ENCODE measurements at places on chromosomes 7 and 10.
A peak's percentile ranks its signal among the peaks of the same experiment; 100 is the strongest.

GRCh38 chr10:101612086-101612485, 24.0 kb downstream of the DPCD start:
- no peak for DNase-seq

- DNase-seq: no peak
These were observed 100.0 kb downstream of the INPP5A start for GRCh38 chr10:132637477-132638129.

DNA sequence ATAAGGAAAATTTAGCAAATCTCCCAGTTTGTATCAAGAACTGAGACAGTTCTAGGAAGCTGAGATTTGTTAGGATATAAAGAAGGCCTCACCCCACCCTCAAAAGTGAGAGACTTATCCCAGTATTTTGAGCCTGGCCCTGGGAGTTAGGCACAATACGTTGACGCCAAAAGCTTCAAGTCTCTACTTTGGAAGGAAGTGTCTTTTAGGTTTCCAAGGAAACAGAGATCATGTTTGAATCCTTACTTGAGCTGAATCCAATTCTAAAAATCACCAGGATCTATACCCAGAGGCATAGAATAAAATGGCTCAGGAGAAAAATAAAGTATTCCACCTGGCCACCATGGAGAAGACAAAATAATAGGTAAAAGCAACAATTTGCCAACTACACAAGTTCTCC, 115.9 kb upstream of the NRG3 start:
- DNase-seq: no peak

DNA sequence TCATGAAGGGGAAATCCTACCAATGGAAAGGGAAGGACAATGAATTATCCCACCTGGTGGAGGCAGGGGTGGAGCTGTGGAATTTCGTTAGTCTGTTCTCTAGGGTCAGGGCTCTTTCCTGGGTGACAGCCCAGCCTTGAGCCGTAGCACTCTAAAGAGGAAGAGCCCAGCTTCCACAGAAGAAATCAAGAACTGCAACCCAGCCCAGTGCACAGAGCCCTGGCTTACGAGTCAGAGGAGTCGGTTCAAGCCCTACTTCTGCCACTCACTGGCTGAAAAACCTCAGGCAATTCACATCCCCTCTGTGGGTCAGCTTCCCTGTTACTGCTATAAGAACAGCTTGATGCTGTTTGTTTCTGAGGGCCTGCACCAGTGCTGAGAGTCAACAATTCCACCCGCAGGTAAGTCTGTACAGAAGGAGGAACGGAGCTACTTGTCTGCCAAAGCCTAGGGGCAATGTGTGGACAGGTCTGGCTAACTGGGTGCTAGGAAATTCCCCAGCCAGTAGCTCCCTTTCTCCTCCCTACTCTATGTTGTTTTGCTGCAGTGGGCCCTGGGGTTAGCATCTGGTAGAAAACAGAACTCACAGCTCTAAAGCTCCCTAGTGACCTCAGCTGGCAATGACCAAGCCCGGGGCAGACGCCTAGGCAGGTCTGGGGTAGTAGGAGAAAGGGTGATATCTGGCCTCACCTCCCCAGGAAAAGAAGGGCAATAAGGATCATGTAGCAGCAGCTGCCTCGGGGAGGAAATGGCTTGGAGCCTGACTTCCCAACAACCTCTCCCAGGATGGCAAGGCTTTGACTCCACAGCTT, 3.3 kb downstream of the AVPI1 start:
- DNase-seq: no peak

GRCh38 chr10:97179731-97180362, 5.9 kb downstream of the SLIT1 start:
- no peak for DNase-seq

DNA sequence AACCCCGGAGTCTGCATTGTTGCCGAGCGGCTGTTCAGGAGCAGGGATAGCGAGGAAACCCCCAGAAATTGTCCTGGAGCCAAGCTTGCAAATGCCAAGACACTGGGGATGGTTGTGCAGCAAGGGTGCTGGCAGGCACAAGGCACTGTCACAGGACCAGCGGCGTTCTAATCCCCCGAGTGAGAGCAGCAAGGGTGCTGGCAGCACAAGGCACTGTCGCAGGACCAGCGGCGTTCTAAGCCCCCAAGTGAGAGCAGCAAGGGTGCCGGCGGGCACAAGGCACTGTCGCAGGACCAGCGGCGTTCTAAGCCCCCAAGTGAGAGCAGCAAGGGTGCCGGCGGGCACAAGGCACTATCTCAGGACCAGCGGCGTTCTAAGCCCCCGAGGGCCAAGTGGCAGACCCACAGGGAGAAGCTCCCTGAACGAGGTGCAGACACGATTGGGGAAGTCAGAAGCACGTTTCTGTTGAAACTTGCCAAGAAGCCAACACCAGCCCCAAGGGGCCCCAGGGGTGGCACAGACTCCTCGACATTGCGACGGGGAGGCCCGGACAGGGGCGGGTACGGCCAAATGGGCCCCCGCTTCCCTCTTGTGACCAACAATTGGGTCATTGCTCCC, 40.4 kb upstream of the INPP5A start:
- no peak for DNase-seq

GRCh38 chr10:123398756-123399155, 244.6 kb downstream of the BUB3 start:
- DNase-seq: no peak

- no peak for DNase-seq
These were observed 10.6 kb downstream of the PPP2R2D start for GRCh38 chr10:131911451-131911850.

DNA sequence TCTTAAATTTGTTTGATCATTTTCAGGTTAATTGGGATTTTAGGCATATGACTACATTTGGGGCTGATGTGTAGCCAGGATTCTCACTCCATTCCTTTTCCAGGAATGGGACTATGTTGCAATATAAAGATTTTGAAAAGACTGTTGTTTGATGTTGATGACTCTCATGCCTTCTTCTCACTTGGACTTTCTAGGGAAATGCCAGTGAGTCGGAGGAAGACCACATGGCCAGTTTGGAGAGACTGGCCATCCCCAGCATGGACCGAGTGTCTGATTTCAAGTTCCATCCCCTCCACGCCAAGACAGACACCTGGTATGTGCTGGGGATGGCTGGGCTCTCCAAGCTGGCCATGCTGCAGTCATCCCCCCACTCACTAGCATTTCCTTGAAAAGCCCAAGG, 5.5 kb downstream of the IGFBP3 start:
- no peak for DNase-seq

- DNase-seq: no peak
These were observed 405.7 kb downstream of the INHBA start for GRCh38 chr7:41297166-41297565.

- DNase-seq: no peak
These were observed 64.6 kb downstream of the KLF6 start for GRCh38 chr10:3720228-3721019.

DNA sequence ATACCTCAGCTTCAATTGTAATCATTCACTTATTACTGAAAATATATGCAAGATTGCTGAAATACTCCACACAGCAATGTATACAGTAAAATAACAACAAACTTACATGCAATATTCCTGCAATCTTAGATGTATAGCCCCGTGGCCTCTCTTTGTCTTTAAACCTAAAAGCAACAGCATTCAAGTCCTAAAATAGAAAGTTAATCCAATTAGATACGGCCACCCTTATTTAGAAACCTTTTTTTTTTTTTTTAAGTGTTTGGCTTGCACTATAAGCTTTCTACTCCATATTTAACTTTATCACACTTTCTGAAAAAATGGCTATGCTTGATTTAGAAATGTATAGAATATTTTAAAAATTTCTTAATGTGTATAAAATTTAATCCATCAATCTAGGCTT, 67.6 kb downstream of the IDE start:
- DNase-seq: no peak

DNA sequence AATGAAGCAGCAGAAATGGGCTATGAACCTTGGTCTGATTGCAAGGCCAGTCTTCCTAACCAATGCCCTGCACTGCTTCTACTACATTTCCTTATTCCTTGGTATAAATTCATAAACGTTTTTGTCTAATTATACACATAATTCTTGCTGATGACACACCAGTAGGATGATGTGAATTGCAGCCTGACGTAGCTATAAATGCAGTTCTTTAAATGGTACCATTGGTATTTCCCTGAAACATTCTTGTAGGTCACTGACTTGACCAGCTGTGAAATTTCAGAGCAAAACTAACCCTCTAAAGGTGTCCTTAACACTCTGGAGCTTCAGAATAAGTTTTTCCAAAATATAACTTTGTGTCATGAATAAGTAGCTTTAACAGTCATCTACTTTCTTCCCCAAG, 50.8 kb downstream of the IFIT5 start:
- no peak for DNase-seq

GRCh38 chr10:78134773-78135306, 101.2 kb downstream of the RPS24 start:
- DNase-seq: no peak

GRCh38 chr10:126270111-126270510, 118.2 kb downstream of the ADAM12 start:
- no peak for DNase-seq

GRCh38 chr7:2037808-2038522, 194.8 kb downstream of the MAD1L1 start:
- DNase-seq: no peak

- DNase-seq: no peak
These were observed 31.6 kb downstream of the SH3PXD2A start for GRCh38 chr10:103823706-103824272.

GRCh38 chr7:142603870-142604448, 145.3 kb upstream of the PRSS1 start:
- peak; percentile 6 for DNase-seq

DNA sequence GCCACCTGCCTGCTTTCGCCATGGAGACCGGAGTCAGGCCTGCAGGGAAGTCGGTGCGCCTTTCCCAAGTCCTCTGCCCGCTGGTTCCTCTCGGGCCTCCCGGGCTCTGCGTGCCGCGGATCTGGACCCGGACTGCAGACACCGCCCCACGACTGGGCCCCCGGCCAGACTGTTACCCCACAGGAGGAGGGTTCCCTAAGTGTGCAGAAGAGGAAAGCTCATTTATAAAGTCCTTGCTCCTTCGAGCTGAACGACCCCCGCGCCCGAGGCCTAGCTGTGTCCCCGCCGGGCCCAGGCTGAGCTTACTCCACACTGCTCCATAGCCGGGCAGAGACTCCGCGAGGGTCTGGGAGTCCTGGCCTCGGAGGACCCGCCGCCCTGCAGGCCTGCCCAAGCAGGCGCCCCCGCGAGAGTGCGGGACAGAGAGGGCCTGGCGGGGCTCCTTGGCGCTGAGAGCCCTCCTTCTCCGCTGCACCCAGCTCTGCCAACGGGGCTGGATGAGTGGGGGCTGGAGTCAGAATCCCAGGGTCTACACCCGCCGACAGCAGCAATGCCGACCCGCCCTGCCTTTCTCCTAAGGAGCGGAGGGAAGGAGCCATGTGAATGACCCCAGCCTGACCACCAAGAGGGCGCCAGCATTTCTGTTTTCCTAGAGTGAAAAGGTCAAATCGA, 8.3 kb downstream of the EN2 start:
- no peak for DNase-seq

DNA sequence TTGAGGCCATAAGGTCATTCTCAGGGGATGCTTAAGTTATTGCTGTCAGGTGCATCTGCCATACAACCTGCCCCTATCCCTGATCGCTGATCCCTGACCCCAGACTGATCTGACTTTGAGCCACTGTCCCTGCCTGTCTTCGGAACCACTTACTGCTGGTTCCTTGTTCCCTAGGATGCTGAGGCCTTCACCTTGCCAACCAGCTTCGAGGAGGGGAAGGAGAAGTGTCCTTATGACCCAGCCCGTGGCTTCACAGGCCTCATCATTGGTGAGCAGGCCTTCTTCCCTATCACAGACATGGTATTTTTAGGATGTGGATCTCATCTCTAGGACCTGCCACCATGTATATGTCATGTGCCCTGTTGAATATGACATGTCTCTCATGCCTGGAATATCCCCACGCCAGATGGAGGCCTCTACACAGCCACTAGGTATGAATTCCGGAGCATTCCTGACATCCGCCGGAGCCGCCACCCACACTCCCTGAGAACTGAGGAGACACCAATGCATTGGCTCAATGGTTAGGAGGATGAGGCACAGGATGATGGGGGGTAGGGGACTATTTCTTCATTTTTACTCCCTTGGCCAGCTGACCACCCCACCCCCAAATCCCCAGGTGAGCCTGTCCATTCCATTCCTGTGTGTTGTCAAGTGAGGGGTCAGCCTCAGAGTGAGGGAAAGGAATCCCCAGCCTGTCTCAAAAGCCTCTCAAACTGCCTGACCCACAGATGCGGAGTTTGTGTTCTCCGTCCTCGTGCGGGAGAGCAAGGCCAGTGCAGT, 9.0 kb downstream of the MRPL43 start:
- DNase-seq: no peak

DNA sequence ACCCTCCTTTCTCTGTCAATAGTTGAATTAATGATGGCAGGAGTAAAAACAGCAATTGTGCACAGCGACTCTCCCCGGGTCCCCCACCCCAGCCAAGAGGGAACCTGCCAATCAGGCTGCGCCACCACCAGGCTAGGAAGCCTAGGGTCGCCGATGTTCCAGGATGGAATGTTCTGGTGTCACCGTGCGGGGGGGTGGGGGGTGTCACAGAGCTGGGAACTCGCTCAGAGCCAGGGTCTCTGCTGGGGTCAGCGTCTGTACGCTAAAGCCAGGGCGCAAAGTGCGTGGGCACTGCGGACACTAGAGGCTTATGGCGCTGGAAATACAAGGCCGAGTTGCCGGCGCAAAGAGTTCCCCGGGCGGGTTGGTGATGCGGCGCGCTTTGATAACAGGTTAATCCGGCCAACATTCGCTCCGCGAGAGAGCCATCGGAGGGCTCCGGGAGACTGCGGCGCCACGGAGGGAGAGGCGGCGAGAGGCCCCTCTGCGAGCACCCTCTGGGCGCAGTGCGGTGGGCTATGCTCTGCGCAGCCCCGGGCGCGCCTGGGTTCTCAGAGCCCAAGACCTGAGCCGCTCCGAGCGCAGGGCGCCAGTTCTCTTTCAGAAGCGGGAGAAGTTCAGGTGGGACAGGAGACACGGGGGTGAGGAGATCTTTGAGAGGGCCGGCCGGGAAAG, 192.3 kb downstream of the EMX2 start:
- DNase-seq: no peak

- DNase-seq: no peak
These were observed 18.8 kb downstream of the REEP3 start for GRCh38 chr10:63539994-63540393.

- DNase-seq: no peak
These were observed 75.2 kb downstream of the MYL10 start for GRCh38 chr7:101553771-101554445.

GRCh38 chr10:79144351-79145173, 75.8 kb downstream of the ZMIZ1 start:
- DNase-seq: no peak

- DNase-seq: no peak
These were observed 536.4 kb downstream of the DNAJB6 start for GRCh38 chr7:157873181-157873580.
